Activated CD4-positive, alpha-beta memory T cell treated with anti-CD3 and anti-CD28 coated beads, Interleukin-2, amount 10 ng/mL, durations not matched to agents 7 days and 5 days (primary cell): ENCODE measurements at places on chromosomes 6 and 20. TPM values are rescaled to one million over a fixed set of nuclear protein-coding genes. Genes with fewer than 3 reads are reported as not detected.
A peak's percentile ranks its signal among the peaks of the same experiment; 100 is the strongest.

ADGRF1 gene
- not detected for total RNA-seq

ZSWIM3 gene
- total RNA-seq, result 5.7 TPM

SLPI gene
- 0.45 TPM for total RNA-seq

SLC44A4 gene
- not detected for total RNA-seq

SLC22A7 gene
- not detected for total RNA-seq

- no peaks in the 10 kb centered on the region for H3K27me3 ChIP-seq
- no peak overlapping the region for H3K4me3 ChIP-seq
- H3K4me1 ChIP-seq, result peaks cover 79% of the 10 kb centered on the region
- DNase-seq, result no peak
- no peak overlapping the region for H3K27ac ChIP-seq
These were observed 20.6 kb downstream of the PPP1R16B start for GRCh38 chr20:38825901-38826625.

- no peak overlapping the region for H3K27ac ChIP-seq
- DNase-seq, result no peak
- H3K27me3 ChIP-seq, result no peaks in the 10 kb centered on the region
- no peak overlapping the region for H3K4me3 ChIP-seq
- peaks cover 4% of the 10 kb centered on the region for H3K36me3 ChIP-seq
These were observed 54.2 kb downstream of the HIVEP1 start for GRCh38 chr6:12066297-12066696.

GRCh38 chr6:14313248-14313647 is 195.7 kb downstream of the CD83 start:
- no peak for DNase-seq
- no peaks in the 10 kb centered on the region for H3K36me3 ChIP-seq

DNA sequence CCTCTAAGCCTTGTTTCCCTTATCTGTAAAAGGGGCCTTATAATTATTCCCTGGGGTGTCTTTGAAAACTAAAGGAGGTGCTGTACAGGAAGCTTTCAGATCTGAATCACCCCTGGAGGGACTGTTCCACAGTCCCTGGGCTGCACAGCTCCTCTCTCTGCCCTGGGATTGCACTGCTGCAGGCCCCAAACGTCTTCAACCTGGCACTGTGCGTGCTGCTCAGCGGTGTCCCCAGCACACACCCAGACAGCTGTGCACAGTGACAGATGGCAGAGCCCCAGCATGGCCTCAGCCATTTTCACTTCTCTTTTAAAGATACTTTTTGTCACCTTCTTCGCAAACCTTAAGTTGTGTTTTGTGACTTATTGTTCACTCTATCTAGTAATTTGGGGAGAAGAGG is 50.7 kb upstream of the INSM1 start:
- no peak overlapping the region for H3K27ac ChIP-seq
- no peak overlapping the region for H3K4me3 ChIP-seq
- DNase-seq, result no peak
- no peaks in the 10 kb centered on the region for H3K27me3 ChIP-seq
- H3K36me3 ChIP-seq, result no peaks in the 10 kb centered on the region

DNA sequence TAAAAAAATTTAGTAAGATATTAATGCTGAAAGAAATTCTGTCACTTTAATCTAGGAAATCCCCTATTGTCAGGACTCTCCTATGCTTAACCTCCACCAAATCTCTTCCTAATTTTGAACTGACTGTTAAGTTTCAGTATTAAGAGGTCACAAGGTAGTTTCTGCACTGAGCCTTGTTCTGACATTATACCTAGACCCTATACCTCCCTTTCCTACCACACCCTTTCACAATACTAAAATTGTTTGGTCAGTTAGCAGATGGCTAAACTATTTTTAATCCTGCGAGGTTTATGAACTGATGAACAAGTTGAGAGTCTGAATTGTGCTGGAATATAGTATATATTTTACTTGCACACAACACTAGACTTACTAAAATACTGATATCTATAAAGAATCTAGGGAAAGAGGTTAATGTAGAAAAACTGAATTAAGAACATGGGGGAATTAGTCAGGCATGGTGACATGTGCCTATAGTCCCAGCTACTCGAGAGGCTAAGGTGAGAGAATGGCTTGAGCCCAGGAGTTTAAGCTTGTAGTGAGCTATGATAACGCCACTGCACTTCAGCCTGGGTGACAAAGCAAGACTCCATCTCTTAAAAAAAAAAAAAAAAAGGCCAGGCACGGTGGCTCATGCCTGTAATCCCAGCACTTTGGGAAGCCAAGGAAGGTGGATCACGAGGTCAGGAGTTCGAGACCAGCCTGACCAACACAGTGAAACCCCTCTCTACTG is 51.5 kb downstream of the HBS1L start:
- no peaks in the 10 kb centered on the region for H3K27me3 ChIP-seq
- H3K4me1 ChIP-seq, result peaks cover 24% of the 10 kb centered on the region
- H3K4me3 ChIP-seq, result no peak overlapping the region
- peaks cover 20% of the 10 kb centered on the region for H3K36me3 ChIP-seq
- peak overlapping the region; percentile 32 for H3K27ac ChIP-seq

DNA sequence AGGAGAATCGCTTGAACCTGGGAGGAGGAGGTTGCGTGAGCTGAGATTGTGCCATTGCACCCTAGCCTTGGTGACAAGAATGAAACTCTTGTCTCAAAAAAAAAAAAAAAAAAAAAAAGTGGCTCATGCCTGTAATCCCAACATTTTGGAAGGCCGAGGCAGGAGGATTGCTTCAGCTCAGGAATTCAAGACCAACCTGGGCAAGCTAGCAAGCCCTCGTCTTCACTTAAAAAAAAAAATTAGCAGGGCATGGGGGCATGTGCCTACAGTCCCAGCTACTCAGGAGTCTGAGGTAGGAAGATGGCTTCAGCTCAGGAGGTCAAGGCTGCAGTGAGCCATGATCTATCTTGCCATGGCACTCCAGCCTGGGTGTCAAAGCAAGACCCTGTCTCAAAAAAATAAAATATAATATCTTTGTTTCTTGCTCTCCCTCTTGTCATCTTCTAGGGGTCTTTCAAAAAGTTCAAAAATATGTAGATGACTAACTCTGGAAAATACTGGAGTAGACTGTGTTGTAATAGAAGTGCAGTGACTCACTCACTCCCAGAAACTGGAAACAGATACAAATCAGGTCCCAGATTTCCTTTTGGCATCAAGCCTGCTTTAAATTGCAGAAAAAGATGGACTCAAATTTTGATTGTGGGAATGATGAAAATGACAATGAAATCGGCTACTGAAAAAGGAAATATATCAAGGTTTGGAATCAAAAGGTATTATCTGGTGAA is 2.8 kb upstream of the GINM1 start:
- peaks cover 23% of the 10 kb centered on the region for H3K27me3 ChIP-seq
- DNase-seq, result no peak
- H3K4me1 ChIP-seq, result peaks cover 22% of the 10 kb centered on the region
- H3K36me3 ChIP-seq, result no peaks in the 10 kb centered on the region
- H3K27ac ChIP-seq, result no peak overlapping the region

DNA sequence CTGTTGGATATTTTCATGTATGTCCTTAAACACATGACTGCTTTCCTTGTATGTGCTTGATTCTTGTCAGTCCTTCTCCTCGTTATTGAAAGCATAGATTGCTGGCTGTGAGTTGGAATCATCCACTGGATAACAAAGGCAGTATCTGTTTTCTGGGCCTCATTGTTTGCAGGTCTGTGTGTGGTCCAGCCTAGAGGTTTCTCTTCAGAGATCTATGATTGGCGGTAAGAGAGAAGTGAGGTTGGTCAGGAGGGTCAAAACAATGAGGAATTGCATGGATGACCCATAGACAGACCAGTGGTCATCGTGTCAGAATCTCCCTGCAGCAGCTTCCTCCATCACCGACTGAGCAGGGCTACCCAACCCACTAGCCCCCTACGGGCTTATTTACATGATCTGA is 915.0 kb downstream of the KIF16B start:
- no peaks in the 10 kb centered on the region for H3K4me1 ChIP-seq
- DNase-seq, result no peak
- H3K27me3 ChIP-seq, result no peaks in the 10 kb centered on the region
- H3K36me3 ChIP-seq, result no peaks in the 10 kb centered on the region

- no peak overlapping the region for H3K27ac ChIP-seq
- no peaks in the 10 kb centered on the region for H3K36me3 ChIP-seq
- H3K4me3 ChIP-seq, result no peak overlapping the region
- H3K4me1 ChIP-seq, result no peaks in the 10 kb centered on the region
These were observed 120.3 kb downstream of the IMPG1 start for GRCh38 chr6:75952128-75952527.

DNA sequence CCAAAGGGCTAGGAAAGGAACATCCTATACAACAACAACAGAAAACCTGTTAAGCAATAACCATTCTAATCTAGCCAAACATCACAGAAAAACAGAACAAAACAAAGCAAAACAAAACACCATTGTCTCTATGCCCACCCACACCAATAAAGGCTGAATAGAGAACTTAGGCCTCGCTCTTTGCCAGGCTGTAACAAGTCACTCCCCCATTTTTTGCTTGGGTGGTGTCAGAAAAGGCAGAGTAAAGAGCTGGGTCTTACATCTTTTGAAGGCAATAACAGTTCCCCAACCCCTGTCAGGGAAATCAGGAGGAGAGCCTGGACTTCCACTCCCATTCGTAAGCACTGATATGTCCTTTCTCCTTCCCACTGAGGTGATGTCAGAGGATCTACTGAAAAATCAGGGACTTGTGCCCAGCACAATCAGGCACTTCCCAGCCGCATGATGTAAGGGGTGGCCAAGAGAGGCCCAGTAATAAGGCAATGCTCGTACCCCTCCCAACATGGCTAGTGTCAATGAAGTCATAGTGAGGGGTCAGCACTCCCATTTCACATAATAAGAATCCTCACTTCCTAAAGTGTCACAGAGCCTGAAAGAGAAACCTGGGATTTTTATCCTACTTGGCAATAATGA is 31.0 kb downstream of the THEMIS start:
- H3K27ac ChIP-seq, result no peak overlapping the region
- peaks cover 19% of the 10 kb centered on the region for H3K4me1 ChIP-seq
- H3K27me3 ChIP-seq, result no peaks in the 10 kb centered on the region
- DNase-seq, result no peak
- peaks cover 72% of the 10 kb centered on the region for H3K36me3 ChIP-seq

- H3K27me3 ChIP-seq, result no peaks in the 10 kb centered on the region
- H3K36me3 ChIP-seq, result peaks cover 75% of the 10 kb centered on the region
- H3K4me1 ChIP-seq, result peaks cover 55% of the 10 kb centered on the region
- H3K4me3 ChIP-seq, result no peak overlapping the region
- H3K27ac ChIP-seq, result peak overlapping the region; percentile 47
These were observed 11.4 kb downstream of the DYNLT1 start for GRCh38 chr6:158633127-158633526.

- H3K27ac ChIP-seq, result no peak overlapping the region
- no peaks in the 10 kb centered on the region for H3K36me3 ChIP-seq
- H3K4me1 ChIP-seq, result no peaks in the 10 kb centered on the region
- H3K27me3 ChIP-seq, result no peaks in the 10 kb centered on the region
These were observed 133.8 kb downstream of the SMOC2 start for GRCh38 chr6:168574699-168575195.

GRCh38 chr20:53019464-53019863 is 47.3 kb downstream of the TSHZ2 start:
- H3K4me1 ChIP-seq, result peaks cover 42% of the 10 kb centered on the region
- H3K4me3 ChIP-seq, result no peak overlapping the region
- no peaks in the 10 kb centered on the region for H3K27me3 ChIP-seq
- H3K27ac ChIP-seq, result no peak overlapping the region
